ENCODE measurements at places on chromosomes 13 and 19.

GRCh38 chr13:111383591-111384440 is 63.4 kb downstream of the TEX29 start:
- no peak for DNase-seq

DNA sequence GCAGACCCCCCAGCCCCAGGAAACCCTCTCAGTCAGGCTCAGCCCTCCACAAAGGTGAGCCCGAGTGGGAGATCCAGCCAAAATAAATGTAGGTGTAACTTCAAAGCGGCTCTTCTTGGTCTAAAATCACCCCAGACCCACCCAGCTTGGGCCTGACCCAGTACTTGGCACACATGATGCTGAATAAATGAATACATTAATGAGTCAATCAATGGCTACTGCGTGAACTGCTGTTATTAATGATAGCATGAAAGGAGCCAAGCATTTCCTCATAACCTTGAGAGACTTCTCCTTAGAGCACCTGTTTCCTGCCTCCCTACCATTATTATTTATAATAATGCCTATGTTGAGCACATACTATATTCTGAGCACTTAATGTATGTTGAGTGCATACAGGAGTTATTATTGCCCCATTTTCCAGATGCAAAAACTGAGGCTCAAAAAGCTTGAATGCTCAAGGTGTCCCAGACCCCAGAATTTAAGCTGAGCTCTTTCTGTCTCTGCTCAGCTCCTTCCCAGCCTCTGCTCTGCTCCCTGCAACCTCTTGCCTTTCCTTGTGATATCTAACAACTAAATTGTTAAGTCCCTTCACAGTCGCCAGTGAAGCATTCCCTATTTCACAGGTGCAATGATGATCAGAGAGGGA is 4.3 kb downstream of the NOTCH3 start:
- DNase-seq: no peak

DNA sequence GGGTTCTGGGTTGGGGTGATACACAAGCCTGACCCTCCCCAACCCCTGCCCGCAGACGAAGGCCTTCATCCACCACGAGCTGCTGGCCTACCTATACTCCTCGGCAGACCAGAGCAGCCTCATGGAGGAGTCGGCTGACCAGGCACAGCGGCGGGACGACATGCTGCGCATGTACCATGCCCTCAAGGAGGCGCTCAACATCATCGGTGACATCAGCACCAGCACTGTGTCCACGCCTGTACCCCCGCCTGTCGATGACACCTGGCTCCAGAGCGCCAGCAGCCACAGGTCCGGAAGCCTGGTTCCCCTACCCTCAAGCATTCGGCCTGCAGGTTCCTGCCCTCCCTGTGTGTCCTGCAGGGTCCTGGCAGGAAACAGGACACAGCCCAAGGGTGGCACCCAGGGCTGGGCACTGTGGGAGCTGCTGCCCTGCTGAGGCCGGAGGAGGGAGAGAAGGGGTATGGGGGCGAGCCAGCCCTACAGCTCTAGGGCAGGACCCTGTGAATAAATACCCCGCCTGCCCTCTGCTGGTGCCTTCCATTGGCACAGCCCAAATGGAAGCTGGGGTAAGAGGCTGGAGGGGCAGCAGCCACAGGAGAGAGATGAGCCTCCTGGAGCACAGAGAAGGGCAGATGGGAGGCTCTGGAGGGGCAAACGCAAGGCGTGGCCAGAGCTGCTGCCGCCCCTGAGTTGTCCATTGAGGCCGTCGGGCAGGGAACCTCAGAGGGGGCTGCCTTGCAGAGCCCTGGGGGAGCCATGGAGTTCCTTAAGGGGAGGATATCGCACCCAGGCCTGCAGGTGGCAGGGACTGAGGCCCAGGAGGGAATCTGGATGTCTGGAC is 6.8 kb downstream of the TMED1 start:
- DNase-seq: no peak

- DNase-seq: no peak
Measured at GRCh38 chr19:23093832-23094231, 23.0 kb upstream of the ZNF730 start.

DNA sequence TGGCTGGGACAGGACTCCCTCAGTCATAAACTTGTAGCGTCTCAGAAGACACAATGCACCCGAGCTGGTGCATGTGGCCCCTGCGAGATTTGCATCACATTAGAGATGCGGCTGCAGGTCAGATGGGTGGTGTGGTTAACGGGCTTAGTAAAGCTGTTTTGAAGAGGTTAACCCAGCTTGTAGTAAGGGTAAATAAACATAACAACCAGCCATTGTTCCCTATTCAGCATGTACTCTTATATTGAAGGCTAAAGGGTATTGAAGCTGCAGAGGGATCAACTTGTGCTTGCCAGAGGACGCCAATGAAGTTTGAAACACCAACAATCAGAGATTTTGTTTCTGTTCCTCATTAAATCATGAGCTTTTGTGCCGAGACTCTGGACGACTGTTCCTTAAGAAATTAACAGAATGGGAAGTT is 79.4 kb downstream of the ZIC5 start:
- DNase-seq: no peak

- DNase-seq: no peak
Measured at GRCh38 chr19:4889034-4889815, 13.5 kb downstream of the ARRDC5 start.

GRCh38 chr13:113493315-113493951 is 2.9 kb upstream of the DCUN1D2 start:
- DNase-seq: no peak

- DNase-seq: no peak
Measured at GRCh38 chr13:98144027-98144741, 1.3 kb downstream of the FARP1 start.

DNA sequence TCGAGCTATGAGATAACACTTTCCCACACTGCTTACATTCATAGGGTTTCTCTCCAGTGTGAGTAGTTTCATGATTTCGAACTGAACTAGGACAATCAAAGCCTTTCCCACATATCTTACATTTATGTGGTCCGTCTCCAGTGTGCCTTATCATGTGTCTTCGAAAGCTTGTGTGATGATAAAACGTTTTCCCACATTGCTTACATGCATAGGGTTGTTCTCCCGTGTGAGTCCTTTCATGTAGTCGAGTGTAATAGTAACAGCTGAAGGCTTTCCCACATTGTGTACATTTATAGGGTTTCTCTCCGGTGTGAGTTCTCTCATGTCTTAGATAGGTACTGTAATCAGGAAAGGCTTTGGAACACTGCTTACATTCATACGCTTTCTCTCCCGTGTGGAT is 16.3 kb downstream of the ZNF823 start:
- no peak for DNase-seq

DNA sequence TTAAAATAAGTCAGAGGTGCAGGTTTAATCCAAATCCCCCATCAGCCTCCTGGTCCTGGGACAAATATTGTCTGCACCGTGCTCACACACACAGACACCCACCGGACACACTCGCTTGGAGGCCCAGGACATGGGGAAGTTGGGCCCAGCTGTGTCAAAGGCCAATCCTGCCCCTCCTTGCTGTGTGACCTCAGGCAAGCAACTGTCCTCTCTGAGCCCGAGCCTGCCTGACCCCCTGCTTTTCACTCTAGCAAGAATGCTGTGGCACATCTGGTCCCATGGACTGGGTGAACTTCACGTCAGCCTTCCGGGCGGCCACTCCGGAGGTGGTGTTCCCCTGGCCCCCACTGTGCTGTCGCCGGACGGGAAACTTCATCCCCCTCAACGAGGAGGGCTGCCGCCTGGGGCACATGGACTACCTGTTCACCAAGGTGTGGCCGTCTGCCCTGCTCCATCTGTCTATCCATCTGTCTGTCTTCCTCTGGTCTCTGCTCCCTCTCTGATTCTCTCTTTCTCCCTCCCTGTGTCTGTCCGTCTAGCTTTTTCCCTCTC is 9.3 kb downstream of the UPK1A start:
- DNase-seq: no peak

- DNase-seq: no peak
Measured at GRCh38 chr19:39676004-39676403, 20.3 kb downstream of the LGALS16 start.

DNA sequence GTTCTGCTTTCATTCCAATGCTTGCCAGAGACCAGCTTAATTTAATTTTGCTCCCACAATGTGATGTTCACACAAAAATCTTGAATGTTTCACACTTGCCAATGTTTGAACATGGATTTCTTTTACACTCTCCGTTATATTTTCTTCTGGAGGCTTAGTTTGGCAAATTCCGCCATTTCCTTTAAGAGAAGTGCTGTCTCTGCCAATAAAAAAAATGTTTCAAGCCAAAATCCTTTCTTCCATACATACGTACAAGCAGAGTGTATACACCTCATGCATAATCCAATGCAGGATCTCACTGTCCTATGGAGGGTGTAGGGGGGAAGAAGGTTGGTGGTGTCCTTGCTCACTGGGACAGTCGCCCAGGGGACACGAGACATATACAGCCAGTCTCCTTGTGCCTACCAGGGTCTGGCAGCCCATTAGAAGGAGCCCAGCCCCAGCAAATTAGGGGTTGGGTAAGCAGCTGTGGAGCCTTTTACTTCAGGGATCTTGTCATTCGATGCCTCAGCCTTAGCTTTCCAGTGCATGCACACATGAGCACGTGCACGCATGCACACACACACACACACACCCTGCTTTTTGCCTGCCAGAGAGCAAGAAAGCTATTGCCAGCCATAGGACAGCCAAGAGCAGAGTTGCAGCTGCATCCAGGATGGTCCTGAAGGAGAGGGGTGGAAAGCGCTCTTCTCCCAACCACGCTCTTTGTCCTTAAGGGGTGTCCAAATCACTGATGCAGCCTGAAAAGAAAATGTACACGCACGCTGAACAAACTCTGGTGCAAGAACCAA is 208.3 kb downstream of the FOXO1 start:
- no peak for DNase-seq

DNA sequence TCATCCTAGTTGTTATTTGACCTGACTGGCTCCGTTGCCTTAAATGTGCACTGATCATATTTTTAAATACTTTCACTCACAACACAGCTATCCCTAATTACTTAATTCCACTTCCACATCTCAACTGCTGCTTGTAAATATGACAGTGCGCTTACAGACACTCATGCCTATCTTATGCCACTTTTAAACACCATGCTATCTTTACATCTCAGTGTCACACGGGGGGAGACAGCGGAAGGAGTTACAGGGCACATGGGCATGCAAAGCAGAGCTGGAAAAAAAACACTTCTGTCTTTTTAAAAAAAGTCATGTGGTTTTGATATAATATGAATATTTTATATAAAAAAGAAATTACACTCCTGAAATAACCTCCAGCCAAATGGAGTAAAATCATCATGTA is 44.1 kb downstream of the SMAD9 start:
- DNase-seq: no peak

DNA sequence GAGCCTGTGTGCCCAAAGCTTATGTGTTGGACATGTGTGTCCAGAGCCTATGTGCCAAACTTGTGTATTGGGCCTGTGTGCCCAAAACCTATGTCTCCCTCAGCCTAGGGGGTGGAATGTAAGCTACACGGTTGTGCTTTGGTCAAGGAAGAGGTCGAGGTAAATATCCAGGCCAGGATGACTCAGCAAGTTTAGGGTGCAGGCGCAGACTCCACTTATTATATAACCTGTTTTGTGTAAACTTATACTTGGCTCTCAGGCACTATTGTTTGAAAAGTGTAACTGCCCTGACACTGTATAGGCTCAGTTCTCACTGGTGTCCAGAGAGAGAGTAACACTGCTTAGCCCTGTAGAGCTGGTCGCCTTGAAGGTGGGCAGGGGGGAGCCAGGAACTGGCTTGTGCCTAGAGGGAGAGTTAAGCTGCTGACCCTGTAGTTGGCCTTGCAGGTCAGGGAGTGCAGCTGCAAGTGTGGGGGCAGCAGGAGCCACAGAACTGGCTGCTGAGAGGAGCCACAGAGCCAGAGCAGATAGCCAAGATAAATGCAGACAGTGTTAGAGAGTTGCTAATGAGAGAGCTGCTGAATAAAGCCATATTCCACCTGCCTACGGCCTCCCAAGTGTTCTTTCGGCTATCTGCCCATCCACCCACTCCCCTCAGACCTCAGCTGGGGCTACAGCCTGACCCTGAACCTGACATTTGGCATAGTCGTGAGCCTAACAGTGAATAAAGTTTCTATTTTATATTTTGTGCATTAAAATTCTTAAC is 517.2 kb upstream of the SLITRK1 start:
- DNase-seq: no peak

- DNase-seq: no peak
Measured at GRCh38 chr19:43667126-43667875, 2.7 kb downstream of the PLAUR start.

GRCh38 chr19:56765137-56765536 is 75.4 kb downstream of the PEG3 start:
- DNase-seq: no peak

- DNase-seq: no peak
Measured at GRCh38 chr19:5434970-5435641, 20.1 kb upstream of the ZNRF4 start.

GRCh38 chr19:51075998-51076397 is 6.7 kb downstream of the KLK14 start:
- no peak for DNase-seq

- no peak for DNase-seq
Measured at GRCh38 chr19:8323781-8324185, 2.5 kb downstream of the RPS28 start.

DNA sequence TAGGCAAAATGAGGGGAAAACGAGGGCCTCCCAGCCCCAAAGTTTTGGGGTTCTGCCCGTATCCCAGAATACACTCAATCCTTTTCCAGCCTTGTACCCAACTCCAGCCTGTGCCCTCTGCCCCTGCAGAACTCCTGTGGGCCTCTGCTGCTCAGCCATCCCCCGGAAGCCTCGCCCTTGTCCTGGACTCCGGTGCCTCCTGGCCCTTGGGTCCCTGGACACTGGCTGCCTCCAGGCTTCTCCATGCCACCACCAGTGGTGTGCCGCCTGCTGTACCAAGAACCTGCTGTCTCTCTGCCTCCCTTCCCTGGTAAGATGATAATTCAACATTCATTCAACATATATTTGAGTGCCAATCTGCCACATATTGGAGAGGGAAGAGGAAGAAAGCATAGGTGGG is 3.8 kb downstream of the DMRTC2 start:
- DNase-seq: no peak

- DNase-seq: no peak
Measured at GRCh38 chr19:38421856-38422255, 4.2 kb downstream of the RASGRP4 start.

DNA sequence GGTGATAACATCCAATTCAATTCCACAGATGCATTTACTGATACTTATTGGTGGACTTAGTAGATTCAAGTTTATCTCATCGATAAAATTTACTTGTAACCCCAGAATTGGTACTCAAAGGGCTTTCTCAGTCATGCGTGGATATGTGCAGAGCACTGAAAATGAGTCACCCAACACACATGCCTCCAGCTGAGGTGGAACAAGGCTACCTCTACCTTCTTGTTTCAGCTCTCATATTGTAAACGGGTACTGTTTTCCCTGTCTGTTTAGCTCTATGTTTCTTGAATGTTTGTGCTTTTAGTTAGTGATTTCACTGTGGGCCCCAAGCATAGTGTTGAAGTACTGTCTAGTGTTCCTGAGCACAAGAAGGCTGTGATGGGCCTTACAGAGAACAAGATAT is 1.5 kb downstream of the LRRC63 start:
- DNase-seq: no peak

DNA sequence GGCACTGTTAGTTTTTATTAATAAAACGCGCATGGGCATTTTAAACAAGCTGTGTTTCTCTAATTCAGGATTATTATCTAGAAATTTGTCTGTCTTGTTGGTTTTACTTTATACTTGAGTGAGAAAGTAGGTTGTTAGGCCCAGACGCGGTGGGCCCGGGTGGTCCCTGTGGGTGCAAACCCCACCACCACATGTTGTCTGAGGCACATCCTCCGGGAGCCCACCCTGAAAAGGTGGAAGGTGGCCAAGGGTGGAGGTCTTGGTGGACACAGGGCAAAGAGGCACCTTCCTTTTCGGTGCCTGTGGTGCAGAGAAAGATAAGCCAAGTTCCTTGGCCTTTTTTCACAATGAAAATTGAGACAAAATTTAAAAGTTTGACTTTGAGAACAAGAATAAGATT is 16.6 kb downstream of the ATP4B start:
- DNase-seq: no peak

- DNase-seq: no peak
Measured at GRCh38 chr19:44615863-44616247, 2.5 kb downstream of the IGSF23 start.

Measured in stimulated activated CD8-positive, alpha-beta memory T cell treated with anti-CD3 and anti-CD28 coated beads, Interleukin-15, amount 100 ng/mL, for 1 hour (primary cell).